Stimulated activated naive CD8-positive, alpha-beta T cell treated with anti-CD3 and anti-CD28 coated beads, Interleukin-15, amount 100 ng/mL, for 72 hours (primary cell): ENCODE measurements at places on chromosomes 7 and 10.

DNA sequence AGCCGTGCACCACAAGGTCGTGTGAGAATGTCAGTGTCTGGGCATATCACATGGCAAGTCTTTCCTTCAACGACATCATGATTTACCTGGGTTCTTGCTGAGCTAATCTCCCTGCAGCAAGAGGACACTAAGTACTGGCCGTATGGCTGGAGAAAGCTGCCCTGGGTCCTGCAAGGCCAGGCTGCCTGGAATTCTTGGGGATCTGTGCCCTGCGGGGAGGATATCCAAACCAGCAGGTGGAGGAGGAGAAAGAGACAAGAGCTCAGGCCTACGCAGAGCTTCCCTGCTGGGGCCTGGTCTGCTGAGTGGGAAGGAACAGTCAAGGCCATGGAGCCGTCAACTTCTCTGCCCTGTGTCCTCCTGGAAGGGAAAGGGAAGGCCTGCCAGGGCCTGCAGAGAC lies 552.6 kb downstream of the LRMDA start:
- DNase-seq = no peak

DNA sequence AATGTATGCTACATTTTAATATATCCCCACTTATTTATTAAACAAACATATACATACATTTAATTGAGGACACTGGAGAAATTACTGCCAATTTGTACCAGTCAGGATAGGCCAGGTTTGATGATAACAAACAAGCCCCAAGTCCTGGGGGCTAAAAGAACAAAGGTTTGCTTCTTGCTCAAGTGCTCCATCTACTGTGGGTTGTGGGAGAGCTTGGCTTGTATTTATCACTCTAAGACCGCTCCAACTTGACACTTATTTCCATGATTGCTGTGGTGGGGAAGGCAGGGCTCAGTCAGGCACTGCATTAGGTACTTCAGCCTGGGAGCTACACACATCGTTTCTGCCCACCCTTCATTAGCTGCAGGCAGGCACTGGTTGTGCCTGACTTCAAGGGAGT lies 136.6 kb upstream of the ZNF32 start:
- DNase-seq = no peak

DNA sequence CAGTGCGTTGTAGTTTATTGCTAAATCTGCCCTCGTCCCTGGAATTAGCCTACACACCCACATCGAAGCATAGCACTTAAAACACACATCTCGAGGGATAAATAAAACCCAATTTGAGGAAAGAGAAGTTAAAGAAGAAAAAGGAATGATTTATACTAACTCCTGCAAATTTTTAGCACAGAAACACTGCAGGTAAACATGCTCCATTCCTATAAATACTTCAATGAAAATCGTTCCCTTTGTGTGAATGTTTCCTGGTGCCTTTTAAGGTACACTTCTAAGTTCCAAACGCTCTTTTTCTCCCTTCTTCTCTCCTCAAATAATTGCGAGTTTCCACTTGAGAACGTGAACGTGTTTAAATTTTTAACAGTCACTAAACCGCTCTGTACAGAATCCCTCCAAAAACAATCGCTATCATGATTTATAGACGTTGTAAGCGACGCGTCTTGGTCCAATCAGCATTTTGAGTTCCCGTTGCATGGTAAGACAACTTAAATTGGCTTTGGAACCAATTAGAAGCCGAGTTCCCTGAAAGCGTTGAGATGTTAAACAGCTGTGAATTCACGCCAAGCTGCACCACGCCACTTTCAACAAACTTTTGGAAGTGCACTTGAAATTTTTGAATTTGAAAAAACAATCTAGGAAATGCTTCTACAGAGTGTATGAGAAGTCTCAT lies 12.5 kb upstream of the EBLN1 start:
- peak; percentile 21 for DNase-seq

DNA sequence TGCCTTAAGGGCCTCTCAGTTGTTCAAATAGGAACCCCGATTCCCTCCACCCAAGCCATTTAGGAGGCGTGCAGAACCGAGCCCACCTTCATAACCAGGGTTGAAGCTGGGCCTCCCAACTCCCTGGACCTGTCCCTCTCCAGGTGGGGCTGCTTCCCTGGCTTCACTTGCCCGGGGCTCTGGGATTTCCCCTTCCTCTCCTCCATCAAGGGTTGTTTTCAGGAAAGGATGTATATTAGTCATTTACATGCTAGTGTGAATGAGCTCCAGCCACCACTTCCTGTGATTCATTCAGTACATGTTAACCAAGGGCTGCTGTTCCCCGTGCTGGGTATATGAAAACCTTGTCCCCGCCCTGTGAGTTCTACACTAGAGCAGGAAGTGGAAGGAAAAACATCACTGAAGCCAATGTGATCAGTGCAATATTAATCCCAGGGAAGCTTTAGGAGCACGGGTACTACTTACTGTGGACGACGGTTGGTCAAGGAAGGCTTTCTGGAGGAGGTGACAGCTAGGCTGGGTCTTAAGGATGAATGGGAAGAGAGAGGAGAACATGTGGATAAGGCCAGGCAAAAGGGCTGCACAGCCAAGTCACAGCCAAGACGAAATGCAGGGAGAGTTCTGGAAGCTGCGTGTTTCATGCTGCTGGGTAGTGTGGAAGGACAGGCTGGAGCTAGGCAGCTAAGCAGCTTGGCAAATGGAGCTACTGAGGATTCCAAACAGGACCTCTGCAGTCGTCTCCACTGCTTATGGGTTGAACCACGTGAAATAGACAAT lies 150.1 kb upstream of the SHH start:
- DNase-seq = peak; percentile 41

DNA sequence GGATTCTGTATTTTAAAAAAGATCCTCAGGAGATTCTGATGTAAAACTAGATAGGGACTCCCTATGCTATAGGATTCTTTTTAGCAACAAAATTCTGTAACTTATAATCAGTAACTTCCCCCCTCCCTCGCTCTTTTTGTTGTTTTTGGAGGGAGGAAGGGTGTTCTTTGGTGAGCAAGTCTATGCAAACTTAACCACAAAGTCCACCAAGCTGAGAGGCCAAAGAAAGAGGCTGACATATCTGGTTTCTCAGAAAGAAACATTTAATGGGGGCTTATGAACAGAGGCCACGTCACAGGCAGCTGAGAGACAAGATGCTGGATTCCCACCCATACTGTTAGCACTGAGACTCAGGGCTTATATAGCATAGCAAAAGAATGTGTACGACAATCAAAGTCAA lies 14.3 kb upstream of the ABCB5 start:
- no peak for DNase-seq

- no peak for DNase-seq
Measured at GRCh38 chr10:43390759-43391158, 18.2 kb downstream of the HNRNPF start.

DNA sequence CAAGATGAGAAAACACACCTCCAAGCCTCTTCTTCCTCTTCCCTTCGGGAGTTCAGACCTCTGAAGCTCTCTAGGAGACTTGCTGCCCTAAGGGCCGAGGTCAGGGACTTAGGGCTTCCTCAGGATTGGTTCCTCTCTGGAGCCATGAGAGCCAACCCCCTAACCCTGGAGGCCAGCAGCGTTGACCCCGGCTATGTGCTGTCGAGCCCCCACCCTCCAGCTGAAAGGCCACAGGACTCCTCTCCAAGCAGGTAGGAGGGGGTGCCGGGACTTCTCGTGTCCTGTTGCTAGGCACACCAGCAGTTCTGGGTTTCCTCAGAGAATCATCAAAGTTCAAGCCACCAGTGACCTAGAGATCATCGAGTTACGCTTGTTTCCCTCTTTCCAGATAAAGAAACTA lies 87.4 kb downstream of the ARHGAP22 start:
- no peak for DNase-seq

DNA sequence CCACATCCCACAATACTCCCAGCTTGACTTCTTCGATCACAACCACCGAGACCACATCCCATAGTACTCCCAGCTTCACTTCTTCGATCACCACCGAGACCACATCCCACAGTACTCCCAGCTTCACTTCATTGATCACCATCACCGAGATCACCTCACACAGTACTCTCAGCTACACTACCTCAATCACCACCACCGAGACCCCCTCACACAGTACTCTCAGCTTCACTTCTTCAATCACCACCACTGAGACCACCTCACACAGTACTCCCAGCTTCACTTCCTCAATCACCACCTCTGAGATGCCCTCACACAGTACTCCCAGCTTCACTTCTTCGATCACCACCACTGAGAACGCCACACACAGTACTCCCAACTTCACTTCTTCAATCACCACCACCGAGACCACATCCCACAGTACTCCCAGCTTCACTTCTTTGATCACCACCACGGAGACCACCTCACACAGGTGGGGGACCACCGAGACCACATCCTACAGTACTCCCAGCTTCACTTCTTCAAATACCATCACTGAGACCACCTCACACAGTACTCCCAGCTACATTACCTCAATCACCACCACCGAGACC lies 8.6 kb downstream of the MUC3A start:
- no peak for DNase-seq

- no peak for DNase-seq
Measured at GRCh38 chr10:79457256-79457785, 11.9 kb upstream of the ZCCHC24 start.

GRCh38 chr7:27940341-27940740 lies 200.4 kb downstream of the TAX1BP1 start:
- no peak for DNase-seq
